SJSA1 (cell line): ENCODE measurements at places on chromosomes 2 and 18. TPM values are rescaled to one million over a fixed set of nuclear protein-coding genes. Genes with fewer than 3 reads are reported as not detected.
A peak's percentile ranks its signal among the peaks of the same experiment; 100 is the strongest.

DNA sequence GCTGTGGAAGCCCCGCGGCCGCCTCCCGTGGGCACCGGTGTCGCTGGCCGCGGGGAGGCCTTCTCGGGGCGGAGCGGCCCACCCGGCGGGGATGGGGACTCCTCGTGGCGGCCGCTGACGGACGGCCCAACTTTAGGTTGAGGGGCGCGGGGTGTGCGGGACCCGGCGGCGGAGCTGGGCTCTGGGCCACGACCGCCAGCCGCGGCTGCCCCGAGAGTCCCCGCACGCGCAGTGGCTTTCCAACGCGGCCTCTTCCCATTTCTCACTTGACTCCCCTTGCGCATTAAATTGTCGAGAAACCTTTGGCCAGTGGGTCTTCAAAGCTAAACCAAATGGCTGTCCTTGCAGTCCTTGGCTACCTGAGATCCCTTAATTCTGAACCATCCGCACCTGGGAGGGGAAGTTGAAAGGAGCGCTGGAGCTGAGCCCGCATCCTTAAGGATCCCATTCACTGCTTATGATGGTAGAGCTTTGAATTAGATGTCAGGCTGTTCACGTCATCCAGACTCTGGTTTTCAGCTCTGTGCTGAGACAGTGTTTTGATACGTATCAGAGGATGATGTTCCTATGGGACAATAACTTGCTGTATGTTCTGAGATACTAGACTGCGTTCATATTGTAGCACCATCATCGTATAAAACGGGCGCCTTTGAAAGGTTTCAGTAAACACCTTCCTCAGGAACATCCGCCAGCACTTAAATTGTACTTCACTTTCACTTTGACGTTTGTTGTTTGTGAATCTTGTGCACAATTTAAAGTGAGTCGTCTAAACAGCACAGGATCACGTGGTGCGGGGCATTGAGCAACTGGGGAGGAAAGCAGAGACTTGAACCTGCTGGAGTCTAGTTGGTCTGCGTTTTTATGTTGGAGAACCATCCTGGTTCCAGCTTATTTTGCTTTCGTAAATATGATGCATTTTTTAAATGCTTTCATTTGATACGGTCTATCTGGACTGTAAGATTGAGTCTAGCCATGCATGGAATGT lies 874 bp downstream of the CLIP4 start:
- DNase-seq, result peak; percentile 70

- no peak for DNase-seq
Observed at GRCh38 chr18:51196118-51196810, 1.2 kb downstream of the MEX3C start.

Gene MYCN
- total RNA-seq, result 1.2 and 3.7 TPM in 2 replicates

DNA sequence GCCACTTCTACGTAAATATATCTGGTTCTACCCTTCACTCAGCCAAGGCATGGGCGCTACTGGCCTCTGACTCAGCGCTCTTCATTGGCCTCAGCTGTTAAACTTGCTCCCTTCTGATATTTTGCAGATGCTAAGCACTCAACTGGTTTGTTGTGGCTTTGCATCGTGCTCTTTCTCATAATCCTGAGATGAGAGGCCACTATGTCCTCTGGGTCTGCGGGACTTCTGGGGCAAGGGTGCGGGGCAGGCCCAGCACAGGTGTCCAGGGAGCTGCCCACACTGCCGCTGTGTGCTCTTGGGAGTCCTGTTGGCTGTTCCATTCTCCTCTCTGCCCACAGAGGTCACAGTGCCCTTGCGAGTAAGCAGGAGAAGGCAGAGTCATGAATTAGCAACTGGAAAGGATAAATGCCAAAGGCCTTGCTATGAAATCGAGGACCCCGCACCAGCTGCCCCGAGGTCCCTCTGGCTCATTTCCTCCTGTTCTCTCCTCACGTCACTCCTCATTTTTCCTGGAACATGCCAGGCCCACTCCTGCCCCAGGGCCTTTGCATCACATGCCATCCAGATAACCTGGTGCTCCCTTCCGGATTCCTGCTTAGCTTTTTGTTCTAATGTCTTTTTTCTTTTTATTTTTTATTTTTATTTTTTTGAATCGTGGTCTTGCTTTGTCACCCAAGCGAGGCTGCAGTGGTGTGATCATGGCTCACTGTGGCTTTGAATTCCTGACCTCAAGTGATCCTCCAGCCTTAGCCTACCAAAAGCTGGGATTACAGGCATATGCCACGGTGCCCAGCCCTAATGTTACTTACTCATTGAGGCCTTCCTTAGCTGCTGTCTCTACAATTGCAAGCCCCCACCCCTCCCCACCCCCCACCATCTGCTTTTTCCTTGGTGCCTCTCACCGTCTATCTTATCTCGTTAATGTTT lies 34.9 kb upstream of the MAT2A start:
- no peak for DNase-seq

- no peak for DNase-seq
Observed at GRCh38 chr2:236764716-236765115, 195.1 kb downstream of the ACKR3 start.

Gene CCDC141
- total RNA-seq, result not detected in 2 replicates

GRCh38 chr2:16203069-16203468 lies 262.7 kb downstream of the MYCN start:
- DNase-seq, result no peak

Gene STON1
- 7.8 and 8.8 TPM in 2 replicates for total RNA-seq

Gene DBI
- 98.6 and 173 TPM in 2 replicates for total RNA-seq

DNA sequence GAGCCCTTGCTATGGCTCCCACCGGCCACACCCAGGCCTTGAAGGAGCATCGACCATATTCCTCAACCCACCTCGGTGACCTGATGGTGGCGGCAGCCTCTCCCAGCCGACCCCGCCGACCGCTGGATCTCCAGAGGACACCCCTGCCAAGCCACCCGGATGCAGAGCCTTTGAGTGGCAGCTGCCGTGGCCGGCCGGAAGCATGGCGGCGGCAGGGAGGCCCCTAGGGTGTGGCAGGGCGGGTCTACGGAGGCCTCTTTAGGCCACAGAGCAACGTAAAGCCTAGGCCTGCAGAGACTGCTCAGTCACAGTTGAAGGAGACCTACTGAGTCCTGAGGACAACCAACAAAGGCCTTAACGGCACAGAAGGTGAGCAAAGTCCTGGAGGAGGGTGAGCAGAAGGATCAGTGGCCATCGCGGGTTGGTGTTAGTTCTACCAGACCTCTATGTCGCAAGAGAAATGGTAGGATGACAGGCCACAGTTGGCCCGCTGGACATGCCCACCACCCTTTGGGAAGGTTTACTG lies 50.4 kb upstream of the TMEM247 start:
- no peak for DNase-seq

Gene TNS1
- total RNA-seq, result 9.8 and 14.3 TPM in 2 replicates

DNA sequence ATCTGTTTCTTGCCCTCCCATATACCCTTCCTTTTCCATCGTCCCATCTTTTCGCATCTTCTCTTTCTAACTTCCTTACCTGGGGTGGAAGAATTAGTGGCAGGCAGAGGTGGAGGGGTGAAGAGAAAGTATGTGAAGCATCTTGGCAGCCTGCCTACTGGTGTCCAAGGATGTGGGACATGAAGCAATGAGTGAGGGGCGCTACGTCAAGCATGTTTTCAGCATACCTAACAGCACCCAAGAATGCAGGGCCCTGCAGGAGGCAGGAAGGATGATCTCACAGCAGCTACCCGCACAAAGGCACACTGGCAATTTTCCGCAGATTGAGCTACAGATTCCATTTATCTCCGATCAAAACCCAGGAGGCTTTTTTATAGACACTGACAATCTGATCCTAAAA lies 42.2 kb downstream of the METTL4 start:
- no peak for DNase-seq

Gene SLC23A3
- 0.13 TPM in 1 of 2 replicates, not detected in the other for total RNA-seq
